Astrocyte (in vitro differentiated cells and primary cell): ENCODE measurements at places on chromosomes 6 and 20.

DNA sequence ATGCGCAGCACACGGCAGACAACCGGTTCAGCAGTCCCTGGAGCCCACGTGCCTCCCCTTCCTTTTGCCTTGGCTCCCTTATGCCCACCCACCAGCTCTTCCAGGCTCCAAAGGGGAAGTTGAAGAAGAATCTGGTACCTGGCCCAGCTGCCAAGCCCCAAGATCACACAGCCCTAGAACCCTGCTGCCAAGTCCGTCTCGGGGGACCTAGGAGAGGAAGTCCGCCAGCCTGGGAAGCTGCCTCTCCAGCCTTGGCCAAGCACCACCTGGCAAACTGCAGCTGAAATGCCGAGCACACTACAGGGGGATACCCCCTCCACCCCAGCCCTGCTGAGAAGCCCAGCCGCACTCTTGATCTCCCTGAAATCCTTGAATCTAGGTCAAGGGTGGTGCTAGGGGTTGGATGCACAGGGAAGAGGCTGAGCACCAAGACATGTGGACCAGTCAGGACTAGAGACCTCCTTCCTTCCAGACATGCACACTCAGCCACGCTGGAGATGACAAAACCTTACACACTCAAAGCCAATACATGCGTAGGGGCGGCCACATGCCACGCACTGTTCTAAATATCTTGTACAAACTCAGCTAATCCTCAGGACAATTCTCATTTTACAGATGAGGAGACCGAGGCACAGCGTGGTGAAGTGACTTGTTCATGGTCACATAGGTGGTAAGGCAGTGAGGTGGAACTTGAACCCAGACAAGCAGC lies 124.1 kb downstream of the PREX1 start:
- DNase-seq: no peak
- no peaks in the 10 kb centered on the region for H3K27me3 ChIP-seq
- H3K4me1 ChIP-seq: no peaks in the 10 kb centered on the region
- H3K27ac ChIP-seq: no peak overlapping the region
- H3K36me3 ChIP-seq: no peaks in the 10 kb centered on the region
- H3K4me3 ChIP-seq: no peak overlapping the region

GRCh38 chr6:54698974-54699373 lies 147.6 kb upstream of the FAM83B start:
- DNase-seq: no peak
- no peaks in the 10 kb centered on the region for H3K4me1 ChIP-seq
- no peaks in the 10 kb centered on the region for H3K36me3 ChIP-seq
- no peak overlapping the region for H3K4me3 ChIP-seq

DNA sequence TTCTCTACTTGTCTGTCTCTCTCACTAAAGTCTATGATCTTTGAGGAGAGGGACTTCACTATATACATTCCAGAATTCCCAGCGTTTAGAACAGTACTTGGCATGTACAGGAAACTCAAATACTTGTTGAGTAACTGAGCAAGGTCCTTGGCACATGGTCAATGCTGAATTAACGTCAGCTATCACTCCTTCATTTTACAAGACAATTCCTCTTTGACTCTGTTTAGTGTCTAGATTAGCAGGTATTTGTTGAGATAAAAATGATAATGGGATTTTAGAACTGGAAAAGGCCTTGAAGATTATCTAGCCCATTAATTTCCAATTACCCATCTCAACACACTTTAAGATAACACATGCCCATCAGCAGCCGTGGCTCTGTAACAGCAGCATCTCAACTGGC lies 6.6 kb upstream of the GUCA1B start:
- H3K4me1 ChIP-seq: peaks cover 31% of the 10 kb centered on the region
- no peaks in the 10 kb centered on the region for H3K27me3 ChIP-seq
- DNase-seq: no peak
- H3K4me3 ChIP-seq: no peak overlapping the region

GRCh38 chr20:62772990-62773844 lies 23.1 kb upstream of the MRGBP start:
- peaks cover 11% of the 10 kb centered on the region for H3K27me3 ChIP-seq
- DNase-seq: peak; percentile 20
- peaks cover 19% of the 10 kb centered on the region for H3K4me1 ChIP-seq

DNA sequence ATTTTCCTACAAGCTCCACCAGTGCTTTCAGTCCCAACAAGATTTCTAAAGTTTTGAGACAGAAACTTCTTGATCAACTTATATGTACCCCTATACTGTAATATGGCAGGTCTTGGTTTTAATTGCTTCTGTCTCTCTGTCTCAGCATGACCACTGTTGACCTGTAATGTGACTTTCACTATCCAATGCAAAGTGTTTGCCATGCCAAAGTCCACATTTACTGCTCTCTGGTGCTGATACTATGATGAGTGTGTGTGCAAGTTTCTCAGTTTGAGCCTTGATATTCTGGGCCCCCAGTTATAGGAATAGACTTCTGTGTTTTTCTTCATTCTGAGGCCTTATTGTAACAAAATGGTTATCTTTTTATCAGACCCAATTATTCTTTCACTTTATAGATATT lies 45.8 kb downstream of the OR2J2 start:
- H3K27me3 ChIP-seq: no peaks in the 10 kb centered on the region
- no peaks in the 10 kb centered on the region for H3K36me3 ChIP-seq
- no peak overlapping the region for H3K27ac ChIP-seq
- H3K4me1 ChIP-seq: no peaks in the 10 kb centered on the region
- no peak for DNase-seq
